HCT116 (cell line): ENCODE measurements at places on chromosomes 11 and 22. TPM values are rescaled to one million over a fixed set of nuclear protein-coding genes. Genes with fewer than 3 reads are reported as not detected.

- no peak for DNase-seq
- H3K36me3 ChIP-seq = no peaks in the 10 kb centered on the region
- peaks cover 7% of the 10 kb centered on the region; the same call in 1 of the 2 replicates for H3K4me1 ChIP-seq
- H3K27me3 ChIP-seq = peaks cover 7% of the 10 kb centered on the region; the same call in 1 of the 2 replicates
- no peak overlapping the region for H3K27ac ChIP-seq
- H3K4me3 ChIP-seq = no peak overlapping the region
Observed at GRCh38 chr11:117835576-117835975, 11.0 kb upstream of the FXYD2 start.

DNA sequence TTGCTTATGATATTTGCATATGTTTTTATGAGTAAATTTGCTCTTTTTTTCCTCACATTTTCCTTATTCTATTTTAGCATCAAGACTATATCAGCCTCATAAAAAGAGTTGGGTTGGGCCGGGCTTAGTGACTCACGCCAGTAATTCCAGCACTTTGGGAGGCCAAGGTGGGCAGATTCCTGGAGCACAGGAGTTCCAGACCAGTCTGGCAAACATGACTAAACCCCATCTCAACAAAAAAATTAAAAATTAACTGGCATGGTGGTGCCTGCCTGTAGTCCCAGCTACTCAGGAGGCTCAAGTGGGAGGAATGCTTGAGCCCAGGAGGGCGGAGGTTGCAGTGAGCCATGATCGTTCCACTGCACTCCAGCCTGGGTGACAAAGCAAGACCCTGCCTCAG, 148.8 kb upstream of the ANO5 start:
- H3K4me1 ChIP-seq = no peaks in the 10 kb centered on the region
- no peaks in the 10 kb centered on the region for H3K27me3 ChIP-seq
- H3K36me3 ChIP-seq = no peaks in the 10 kb centered on the region
- no peak for DNase-seq

GRCh38 chr11:1733009-1733715, 17.2 kb downstream of the IFITM10 start:
- H3K4me3 ChIP-seq = no peak overlapping the region
- H3K27ac ChIP-seq = no peak overlapping the region
- no peak for DNase-seq
- H3K36me3 ChIP-seq = no peaks in the 10 kb centered on the region

GRCh38 chr11:11813288-11813962, 28.3 kb upstream of the USP47 start:
- no peak overlapping the region for H3K27ac ChIP-seq
- H3K4me3 ChIP-seq = no peak overlapping the region
- peaks cover 22% of the 10 kb centered on the region for H3K4me1 ChIP-seq
- peak; percentile 31 for DNase-seq

DNA sequence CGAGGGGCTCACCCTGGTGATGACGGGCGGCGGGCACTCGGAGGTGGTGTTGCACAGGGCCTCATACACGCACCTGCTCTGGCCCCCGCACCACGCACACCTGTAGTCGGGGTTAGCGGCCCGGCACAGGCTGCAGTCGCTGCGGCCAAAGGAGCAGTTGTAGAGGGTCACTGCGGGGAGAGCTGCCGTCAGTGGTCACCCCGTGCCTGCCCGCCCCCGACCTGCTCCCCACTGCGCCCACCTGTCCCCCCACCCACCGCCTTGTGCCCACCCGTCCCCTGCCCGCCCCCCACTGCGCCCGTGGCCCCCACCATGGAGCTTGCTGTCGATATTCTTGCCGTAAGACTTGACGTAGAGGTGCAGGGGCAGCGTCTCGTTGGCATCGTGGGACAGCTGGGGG, 13.6 kb upstream of the MAPK11 start:
- H3K36me3 ChIP-seq = peaks cover 62% of the 10 kb centered on the region
- DNase-seq = no peak
- H3K27me3 ChIP-seq = no peaks in the 10 kb centered on the region
- peaks cover 28% of the 10 kb centered on the region for H3K4me1 ChIP-seq
- peak overlapping the region; percentile 45; the same call in 1 of the 2 replicates for H3K27ac ChIP-seq
- no peak overlapping the region for H3K4me3 ChIP-seq

- H3K36me3 ChIP-seq = no peaks in the 10 kb centered on the region
- no peak overlapping the region for H3K4me3 ChIP-seq
- no peak for DNase-seq
- peaks cover 25% of the 10 kb centered on the region for H3K4me1 ChIP-seq
- no peak overlapping the region for H3K27ac ChIP-seq
Observed at GRCh38 chr11:69509846-69510390, 28.5 kb downstream of the LINC01488 start.

DNA sequence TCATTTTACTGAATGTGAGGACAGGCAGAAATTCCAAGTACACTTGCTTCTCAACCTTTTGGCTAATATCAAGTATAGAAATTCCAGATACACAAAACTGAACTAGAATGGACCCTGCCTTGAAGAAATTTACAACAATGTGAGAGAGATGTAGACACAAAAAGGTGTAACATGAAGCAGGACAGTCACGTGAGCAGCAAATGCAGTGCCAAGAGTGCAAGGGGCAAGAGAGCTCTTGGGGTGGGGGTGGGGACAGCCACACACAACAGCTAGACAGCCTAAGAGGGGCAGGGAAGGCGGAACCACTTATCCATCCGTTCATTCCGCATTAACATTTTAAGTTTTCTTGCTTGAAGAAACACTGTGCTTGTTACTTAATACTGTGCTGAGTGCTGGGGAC, 28.9 kb downstream of the PLEKHA7 start:
- H3K4me3 ChIP-seq = no peak overlapping the region
- peaks cover 38% of the 10 kb centered on the region for H3K4me1 ChIP-seq
- H3K27me3 ChIP-seq = no peaks in the 10 kb centered on the region
- no peak overlapping the region for H3K27ac ChIP-seq
- no peak for DNase-seq
- H3K36me3 ChIP-seq = no peaks in the 10 kb centered on the region

DNA sequence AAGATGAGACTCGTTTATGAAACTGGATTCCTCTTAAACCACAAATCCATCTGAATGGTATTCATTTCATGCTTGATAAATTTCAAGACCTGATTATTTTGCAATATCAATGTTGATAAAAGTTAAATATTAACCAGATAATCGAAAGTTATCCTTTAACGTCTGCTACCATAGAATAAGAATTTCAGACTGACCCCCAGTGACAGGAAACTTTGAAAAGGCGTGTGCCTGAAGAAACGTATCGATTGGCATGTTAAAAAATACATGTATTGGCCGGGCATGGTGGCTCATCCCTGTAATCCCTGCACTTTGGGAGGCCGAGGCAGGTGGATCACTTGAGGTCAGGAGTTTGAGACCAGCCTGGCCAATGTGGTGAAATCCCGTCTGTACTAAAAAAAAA, 13.9 kb downstream of the SCGB1A1 start:
- DNase-seq = no peak
- H3K4me3 ChIP-seq = no peak overlapping the region
- H3K4me1 ChIP-seq = peaks cover 4% of the 10 kb centered on the region
- H3K27ac ChIP-seq = no peak overlapping the region

DNA sequence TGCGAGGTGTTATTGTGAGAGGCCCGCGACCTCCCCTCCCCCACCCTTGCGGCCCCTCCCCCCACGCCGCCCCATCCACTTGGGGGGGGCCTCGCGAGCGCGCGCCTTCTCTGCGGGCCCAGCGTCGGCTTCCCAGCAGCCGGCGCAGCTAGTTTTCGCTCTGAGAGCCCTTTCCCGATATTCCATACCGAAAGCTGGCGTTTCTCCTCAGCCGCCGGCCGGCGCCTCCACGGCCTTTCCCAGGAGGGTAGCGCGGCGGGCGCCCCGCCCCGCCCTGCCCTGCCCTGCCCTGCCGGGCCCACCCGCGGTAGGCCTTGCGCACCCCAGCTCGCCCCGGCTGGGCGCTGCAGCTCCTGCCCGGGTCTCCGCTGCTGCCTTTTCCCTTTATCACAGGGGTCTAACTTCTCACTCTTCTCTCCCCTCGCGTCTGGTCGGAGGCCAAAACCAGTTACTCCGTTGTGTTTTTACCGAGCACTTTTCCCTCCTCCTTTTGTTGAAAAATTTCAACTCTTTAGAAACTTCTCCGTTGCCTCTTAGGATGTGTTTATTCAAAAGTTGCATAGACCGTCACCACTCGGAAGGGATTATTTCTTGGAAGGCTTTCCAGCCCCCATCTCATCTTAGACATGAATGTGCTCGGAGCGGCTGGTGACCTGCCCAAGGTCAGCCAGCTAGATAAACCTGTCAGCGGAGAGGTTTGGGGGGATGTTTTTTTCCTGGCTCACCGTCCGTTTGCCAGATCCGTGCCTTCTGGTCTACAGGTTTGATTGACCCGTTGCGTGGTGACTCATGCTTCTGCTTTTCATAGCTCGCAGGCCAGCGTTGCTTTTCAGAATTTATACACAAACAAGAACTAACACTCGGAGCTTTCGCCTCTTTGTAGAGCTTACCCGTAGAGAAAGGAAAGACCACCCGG, 648 bp downstream of the PAFAH1B2 start:
- H3K4me3 ChIP-seq = peak overlapping the region; percentile 71
- H3K36me3 ChIP-seq = peaks cover 14% of the 10 kb centered on the region
- no peak for DNase-seq
- H3K27me3 ChIP-seq = no peaks in the 10 kb centered on the region
- peaks cover 7% of the 10 kb centered on the region for H3K4me1 ChIP-seq

- no peaks in the 10 kb centered on the region for H3K27me3 ChIP-seq
- peak overlapping the region; percentile 88 for H3K27ac ChIP-seq
- no peak for DNase-seq
- peaks cover 27% of the 10 kb centered on the region for H3K4me1 ChIP-seq
- H3K36me3 ChIP-seq = peaks cover 10% of the 10 kb centered on the region; the same call in 1 of the 2 replicates
Observed at GRCh38 chr11:831961-832528, 707 bp upstream of the CD151 start.

The MMP13 gene
- not detected for total RNA-seq

The MED17 gene
- total RNA-seq = 41.1 TPM

The MS4A5 gene
- total RNA-seq = not detected

The MS4A4A gene
- 0.22 TPM for total RNA-seq

The RAB39A gene
- total RNA-seq = not detected

The SLC36A4 gene
- total RNA-seq = 21.1 TPM
